ENCODE measurements at places on chromosomes 16 and 17.
A peak's percentile ranks its signal among the peaks of the same experiment; 100 is the strongest.

DNA sequence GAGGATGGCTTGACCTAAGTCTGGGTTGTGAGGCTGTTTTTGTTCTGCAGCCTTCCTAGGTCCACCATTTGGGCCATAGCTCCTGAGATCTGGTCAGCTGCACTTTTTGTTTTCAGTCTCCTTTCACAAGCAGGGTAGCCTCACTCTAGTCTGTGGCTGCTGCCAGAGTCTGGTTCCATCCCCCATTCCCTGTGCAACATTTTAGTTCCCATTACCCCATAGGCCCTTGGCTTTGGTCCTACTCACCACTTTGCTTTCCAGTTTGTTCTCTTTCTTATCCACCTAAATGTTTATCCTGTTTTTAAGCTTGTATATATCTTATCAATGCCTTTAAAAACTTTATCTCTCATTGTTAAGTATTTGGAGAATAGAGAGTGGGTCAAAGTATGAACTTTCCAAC lies 6.5 kb upstream of the XYLT2 start:
- DNase-seq, result no peak

DNA sequence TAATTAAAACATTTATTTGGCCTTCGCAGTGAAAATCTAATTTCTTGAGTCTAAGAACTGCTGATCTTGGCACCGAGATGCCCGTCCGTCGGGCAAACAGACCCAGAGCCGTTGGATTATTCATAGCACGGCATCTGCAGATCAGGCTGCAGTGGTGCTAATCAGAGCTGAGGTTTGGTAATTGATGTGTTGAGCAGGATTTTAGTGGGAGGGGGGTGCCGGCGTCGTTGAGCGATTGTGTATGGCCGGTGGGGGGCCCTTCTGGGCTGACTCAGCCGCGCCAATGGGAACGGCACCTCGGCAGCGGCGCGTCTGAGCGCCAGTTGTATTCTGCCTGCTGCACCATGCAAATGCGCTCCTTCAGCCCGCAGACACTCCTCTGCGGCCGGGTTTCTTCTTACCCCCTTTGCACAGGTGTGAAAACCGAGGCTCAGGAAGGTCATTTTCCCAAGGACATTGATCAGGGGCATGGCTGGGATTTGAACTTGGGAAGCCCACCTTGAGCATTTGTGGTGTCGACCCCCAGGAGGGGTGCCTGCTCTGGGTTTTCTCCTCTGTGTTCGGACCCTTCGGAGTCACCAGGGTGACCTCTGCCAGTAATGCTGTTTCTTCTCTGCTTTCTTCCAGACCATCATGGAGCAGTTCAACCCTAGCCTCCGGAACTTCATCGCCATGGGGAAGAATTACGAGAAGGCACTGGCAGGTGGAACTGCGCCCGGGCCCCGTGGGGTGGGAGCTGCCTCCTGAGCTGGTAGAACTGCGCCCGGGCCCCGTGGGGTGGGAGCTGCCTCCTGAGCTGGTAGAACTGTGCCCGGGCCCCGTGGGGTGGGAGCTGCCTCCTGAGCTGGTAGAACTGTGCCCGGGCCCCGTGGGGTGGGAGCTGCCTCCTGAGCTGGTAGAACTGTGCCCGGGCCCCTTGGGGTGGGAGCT lies 18.4 kb downstream of the BAIAP2 start:
- DNase-seq, result no peak

- DNase-seq, result no peak
Measured at GRCh38 chr17:33964344-33964979, 290.6 kb upstream of the CCL2 start.

GRCh38 chr17:29778956-29779811 lies 150.8 kb downstream of the SSH2 start:
- DNase-seq, result peak; percentile 60

- DNase-seq, result no peak
Measured at GRCh38 chr17:60328679-60329078, 63.3 kb downstream of the USP32 start.

GRCh38 chr16:74700438-74701225 lies at the start of gene MLKL:
Gene MLKL (minus strand): TSS chr16:74700862. CDS start chr16:74695757, 5,105 bp downstream.
- peak; percentile 77 for DNase-seq

DNA sequence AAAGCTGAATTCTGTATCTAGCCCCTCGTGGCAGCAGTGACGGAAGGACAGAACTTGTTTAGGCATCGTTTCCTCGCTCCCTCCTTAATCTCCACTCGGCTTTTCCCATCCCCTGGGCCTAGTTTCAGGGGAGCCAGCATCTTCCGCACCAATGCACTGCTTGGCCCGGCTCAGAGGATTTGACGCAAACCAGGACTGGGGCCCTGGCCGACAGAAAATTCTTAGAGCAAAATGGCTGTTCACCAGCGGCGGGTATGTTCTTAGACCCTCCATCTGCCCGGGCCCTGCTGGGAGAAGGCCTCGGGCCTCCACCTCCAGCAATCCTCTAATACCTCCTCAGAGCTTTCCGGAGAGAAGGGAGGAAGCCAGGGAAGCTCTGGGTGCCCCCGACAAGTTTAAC lies 54.6 kb downstream of the TBC1D16 start:
- DNase-seq, result no peak

- peak; percentile 93 for DNase-seq
Measured at GRCh38 chr16:1137604-1138003, 15.3 kb upstream of the CACNA1H start.

- DNase-seq, result no peak
Measured at GRCh38 chr17:52721910-52722309, 563.4 kb upstream of the CA10 start.

Measured in Caki2 (cell line).